ENCODE measurements at places on chromosomes 12 and 14. TPM values are rescaled to one million over a fixed set of nuclear protein-coding genes. Genes with fewer than 3 reads are reported as not detected.

The BICDL1 gene
- total RNA-seq = 0.65 TPM

- DNase-seq = no peak
Observed at GRCh38 chr14:89138846-89139245, 278.2 kb downstream of the FOXN3 start.

The IL23A gene
- 1.1 TPM for total RNA-seq

GRCh38 chr12:103197725-103198388 lies 240.4 kb downstream of the ASCL1 start:
- no peak for DNase-seq

The CRACR2A gene
- 11.5 TPM for total RNA-seq

GRCh38 chr12:93177208-93178153 lies 200.2 kb upstream of the NUDT4 start:
- DNase-seq = no peak

DNA sequence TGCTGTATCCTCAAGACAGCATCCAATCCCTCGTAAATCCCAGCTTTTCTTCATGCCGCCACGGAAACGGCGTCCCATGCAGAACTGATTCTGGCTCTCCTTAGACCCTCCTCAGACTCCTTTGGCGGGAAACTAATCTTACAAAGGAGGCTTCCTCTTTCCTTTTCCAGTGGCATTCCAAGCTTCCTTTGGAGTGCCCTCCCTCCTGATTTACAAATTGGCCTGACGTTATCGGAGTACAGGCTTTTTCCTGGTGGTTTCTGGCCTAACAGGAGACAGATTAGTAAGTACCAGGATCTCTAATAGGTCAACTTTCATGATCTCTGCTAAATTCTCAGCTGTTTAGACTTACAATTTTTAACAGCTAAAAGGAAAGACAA lies 1.3 kb upstream of the ZDHHC17 start:
- DNase-seq = no peak

DNA sequence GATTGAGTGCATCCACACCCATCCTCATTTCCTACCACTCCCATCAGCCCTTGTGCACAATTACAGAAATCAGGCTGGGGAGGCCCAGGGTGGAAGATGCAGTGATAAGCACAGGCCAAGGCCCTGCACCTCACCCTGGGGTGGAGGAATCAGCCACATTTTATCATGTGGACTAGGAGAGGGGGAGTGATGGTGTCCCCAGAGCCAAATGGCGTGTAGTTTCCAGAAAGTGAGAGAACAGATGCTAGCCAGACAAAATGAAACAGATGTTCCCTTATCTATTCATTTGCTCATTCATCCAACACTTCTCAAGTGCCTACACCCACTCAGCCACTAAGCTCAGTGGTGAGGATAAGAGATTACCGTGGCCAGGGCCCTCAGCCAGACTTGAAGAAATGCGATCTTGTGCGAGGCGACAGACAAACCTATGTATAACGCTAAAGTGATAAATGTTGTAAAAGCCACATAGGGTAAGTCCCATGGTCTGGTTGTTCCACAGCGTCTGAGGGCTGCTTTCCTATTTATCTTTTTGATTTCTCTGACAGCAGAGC lies 93.6 kb downstream of the STAB2 start:
- peak; percentile 66 for DNase-seq

The SYT1 gene
- total RNA-seq = 0.45 TPM

- DNase-seq = no peak
Observed at GRCh38 chr12:90984114-90984513, 20.7 kb downstream of the EPYC start.

GRCh38 chr12:100401660-100402059 lies 44.8 kb downstream of the SLC17A8 start:
- DNase-seq = peak; percentile 46

The RTL1 gene
- total RNA-seq = not detected

The CDH24 gene
- total RNA-seq = 4.2 TPM

DNA sequence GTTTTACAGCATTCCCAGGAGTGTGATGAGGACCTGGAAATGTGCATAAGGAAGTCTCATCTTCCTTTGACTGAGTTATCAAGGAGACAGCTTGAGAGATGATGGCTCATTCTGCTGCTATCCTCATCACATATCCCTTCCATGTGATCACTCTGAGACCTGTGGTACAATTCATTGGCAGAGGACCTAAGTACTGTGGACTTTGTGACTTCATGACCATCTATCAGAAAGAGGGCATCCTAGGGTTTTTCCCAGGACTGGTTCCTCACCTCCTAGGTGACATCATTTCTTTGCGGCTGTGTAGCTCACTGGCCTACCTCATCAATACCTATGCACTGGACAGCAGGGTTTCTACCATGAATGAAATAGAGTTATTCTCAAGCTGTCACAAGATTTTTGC lies 172.1 kb upstream of the PLEKHG7 start:
- DNase-seq = no peak

- no peak for DNase-seq
Observed at GRCh38 chr12:117714203-117714602, 254.6 kb downstream of the KSR2 start.

The SARNP gene
- 253 TPM for total RNA-seq

The FGFR1OP2 gene
- 127 TPM for total RNA-seq

DNA sequence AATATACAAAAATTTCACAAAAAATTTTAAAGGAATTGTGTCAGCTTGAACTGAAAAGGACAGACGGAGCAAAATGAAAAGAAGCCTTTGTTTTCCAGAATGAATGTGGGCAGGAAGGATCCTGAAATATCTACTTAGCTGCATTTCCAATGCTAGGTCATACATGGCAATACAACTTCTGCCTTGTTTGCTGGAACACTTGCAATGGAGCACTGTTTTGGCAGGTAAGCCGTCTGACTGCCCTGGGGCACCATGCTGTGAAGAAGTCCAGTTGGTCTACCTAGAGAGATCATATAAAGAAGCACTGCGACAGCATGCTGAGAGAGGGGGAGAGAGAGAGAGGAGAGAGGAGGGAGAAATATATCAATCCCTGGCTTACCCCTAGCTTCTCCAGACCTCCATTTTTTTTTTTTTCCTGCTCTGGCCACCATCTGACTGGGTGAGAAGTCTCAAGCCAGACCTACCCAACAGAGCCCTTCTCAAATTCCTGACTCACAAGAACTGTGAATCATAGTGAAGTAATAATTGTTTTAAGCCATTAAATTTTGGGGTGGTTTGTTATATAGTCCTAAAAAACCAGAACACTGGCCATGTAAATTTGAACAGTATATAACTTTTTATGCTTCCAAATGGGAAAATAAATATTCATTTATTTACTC lies 97.1 kb upstream of the PRICKLE1 start:
- DNase-seq = peak; percentile 27

The ATF7 gene
- total RNA-seq = 7.7 TPM

The ATP5F1B gene
- total RNA-seq = 764 TPM

The GNG2 gene
- 10.2 TPM for total RNA-seq

GRCh38 chr12:93540466-93540865 lies 32.0 kb upstream of the SOCS2 start:
- no peak for DNase-seq

- DNase-seq = peak; percentile 41
Observed at GRCh38 chr12:57215668-57216013, 953 bp upstream of the NXPH4 start.

DNA sequence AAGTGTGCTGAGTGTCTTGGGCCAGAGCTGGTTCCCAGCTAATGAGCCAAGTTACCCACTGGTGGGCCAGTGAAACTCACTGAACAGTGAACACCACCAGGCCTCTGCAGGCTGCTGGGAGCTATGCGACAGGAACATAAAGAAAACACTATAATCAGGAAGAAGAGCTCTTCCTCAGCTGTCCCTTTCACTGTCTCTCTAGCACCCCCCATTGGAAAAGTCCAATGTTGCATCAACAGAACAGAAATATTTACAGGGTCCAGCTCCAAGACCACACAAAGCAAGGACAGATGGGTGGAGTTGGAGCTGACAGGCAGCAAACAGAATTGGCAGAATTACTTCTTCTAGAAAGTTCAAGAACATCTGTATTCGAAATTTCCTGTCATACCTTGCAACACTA lies 903.6 kb upstream of the TMEM132C start:
- DNase-seq = peak; percentile 45

GRCh38 chr12:132238884-132239283 lies 90.5 kb downstream of the GALNT9 start:
- no peak for DNase-seq

- no peak for DNase-seq
Observed at GRCh38 chr14:99699861-99700260, 15.8 kb downstream of the CYP46A1 start.

DNA sequence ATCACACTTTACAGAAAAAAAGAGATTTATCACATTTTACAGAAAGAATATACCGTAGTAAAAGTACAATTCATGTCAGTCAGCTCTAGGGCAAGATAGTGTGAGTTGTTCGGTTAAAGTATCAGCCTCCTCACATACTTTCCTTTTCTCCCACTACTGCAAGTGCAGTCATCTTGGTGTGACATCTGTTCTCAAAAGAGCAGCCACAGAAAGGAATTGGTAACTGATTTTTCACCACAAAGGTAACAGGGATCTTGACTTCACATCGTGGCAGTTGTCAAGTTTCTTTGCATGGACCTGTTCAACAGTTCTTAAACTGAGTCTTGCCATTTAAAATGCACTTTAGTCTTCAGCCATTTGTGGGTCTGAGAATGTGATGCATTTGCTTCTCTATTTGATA lies 5.0 kb upstream of the E2F7 start:
- no peak for DNase-seq

The HELB gene
- 6.4 TPM for total RNA-seq

The KCNMB4 gene
- total RNA-seq = 1.4 TPM

DNA sequence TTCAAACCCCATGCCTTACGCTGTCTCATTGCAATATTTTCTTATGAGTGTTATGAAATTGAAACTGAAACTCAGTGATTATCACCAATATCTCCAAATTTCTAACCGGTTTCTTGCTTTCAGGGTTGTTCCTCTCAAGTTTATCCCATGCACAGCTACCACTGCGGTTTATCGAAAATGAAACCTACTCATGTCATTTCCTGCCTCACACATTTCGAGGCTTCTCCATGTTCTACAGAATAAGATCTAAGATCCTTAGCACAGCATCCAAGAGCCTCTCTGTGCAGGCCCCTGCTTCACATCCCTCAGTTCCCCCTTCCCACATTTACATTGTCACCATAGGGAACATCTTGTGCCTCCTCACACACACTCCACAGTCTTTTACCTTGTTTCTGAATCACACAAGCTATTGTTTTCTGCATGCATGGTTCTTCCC lies 45.5 kb upstream of the FAR2 start:
- peak; percentile 9 for DNase-seq

DNA sequence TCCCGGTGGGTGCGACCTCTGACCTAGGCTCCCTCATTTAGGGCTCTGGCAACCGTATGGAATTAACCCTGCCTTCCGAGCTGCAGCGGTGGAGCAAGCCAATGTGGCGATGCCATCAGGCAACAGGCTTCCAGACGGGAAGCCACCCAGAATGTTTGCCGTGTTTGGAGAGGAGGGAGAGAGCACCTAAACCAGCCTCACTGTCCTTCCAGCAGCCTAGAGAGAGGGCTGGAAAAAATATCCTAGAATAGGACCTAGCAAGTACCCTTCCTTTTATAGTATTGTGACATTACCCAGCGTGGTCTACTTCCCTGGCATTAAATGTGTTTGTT lies 287 bp upstream of the SLC2A13 start:
- DNase-seq = no peak

- DNase-seq = no peak
Observed at GRCh38 chr12:94235848-94236247, 87.5 kb downstream of the PLXNC1 start.

DNA sequence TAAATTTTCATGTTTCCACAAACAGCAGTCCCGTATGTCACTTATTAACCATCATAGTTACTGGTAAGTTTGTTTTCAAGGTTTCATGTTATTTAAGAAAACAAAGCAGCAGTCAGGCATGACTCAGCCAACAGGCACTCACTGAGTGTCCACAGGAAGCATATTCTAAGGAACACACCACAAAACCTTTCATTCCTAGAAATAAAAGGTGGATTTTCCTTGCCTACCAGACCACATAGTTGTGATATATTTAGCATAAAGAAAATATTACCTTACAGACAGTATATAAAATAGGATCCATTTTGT lies 143.3 kb upstream of the AVPR1A start:
- DNase-seq = peak; percentile 83

DNA sequence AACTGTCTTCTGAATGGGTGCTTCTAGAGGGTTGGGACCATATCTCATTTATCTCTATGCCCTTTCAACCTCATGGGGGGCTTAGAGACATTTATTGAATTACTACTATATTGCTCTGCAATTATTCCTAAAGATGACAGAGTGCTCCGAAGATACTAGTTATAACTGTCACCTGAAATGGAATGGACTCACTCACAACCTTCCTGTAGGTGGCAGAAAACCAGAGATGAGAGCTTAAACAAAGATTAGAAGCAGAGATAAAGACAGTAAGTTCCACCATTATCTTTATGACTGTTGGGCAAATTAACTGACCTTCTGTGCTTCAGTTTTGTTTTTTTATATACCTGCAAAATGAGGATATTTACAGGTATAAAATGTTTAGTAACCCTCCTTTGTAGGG lies 31.5 kb upstream of the GTF2A1 start:
- DNase-seq = no peak

- no peak for DNase-seq
Observed at GRCh38 chr12:69821032-69821455, 4.0 kb upstream of the MYRFL start.

The NELL2 gene
- total RNA-seq = 19.9 TPM

- no peak for DNase-seq
Observed at GRCh38 chr14:92704821-92705220, 43.6 kb downstream of the LGMN start.

The B4GALNT1 gene
- 60.9 TPM for total RNA-seq

GRCh38 chr12:14416658-14417057 lies 51.2 kb downstream of the ATF7IP start:
- DNase-seq = peak; percentile 19

The NGB gene
- not detected for total RNA-seq

DNA sequence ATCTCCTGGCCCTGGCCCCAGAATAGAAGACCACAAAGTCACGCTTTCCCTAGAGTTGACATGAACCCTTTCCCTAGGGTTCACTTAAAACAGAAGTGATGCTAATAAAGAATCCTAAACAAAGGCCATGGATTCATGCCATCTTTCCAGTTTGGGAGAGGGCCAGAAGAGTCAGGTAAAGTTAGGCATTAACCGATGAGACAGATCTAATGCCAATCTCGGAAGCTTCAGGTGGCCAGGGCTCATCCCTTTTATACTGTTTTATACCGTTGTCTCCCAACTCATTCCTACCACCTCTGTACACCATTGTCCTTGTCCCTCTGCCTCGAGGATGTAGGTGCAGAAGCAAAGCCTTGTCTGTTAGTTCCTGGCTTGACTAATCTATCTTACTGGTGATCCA lies 22.8 kb upstream of the ACTR10 start:
- no peak for DNase-seq
